ENCODE measurements at places on chromosomes 3 and 15. TPM values are rescaled to one million over a fixed set of nuclear protein-coding genes. Genes with fewer than 3 reads are reported as not detected.

HYAL1 gene
- total RNA-seq, result 19.5 TPM

TP53BP1 gene
- total RNA-seq, result 17.7 TPM

- H3K36me3 ChIP-seq, result no peaks in the 10 kb centered on the region
- no peak overlapping the region for H3K4me3 ChIP-seq
- H3K27me3 ChIP-seq, result no peaks in the 10 kb centered on the region
- H3K4me1 ChIP-seq, result peaks cover 97% of the 10 kb centered on the region
- H3K27ac ChIP-seq, result peak overlapping the region; percentile 68
These were observed 25.0 kb downstream of the TGFBR2 start for GRCh38 chr3:30631243-30631904.

- peaks cover 55% of the 10 kb centered on the region for H3K27me3 ChIP-seq
- H3K36me3 ChIP-seq, result no peaks in the 10 kb centered on the region
- no peak overlapping the region for H3K27ac ChIP-seq
- H3K4me1 ChIP-seq, result no peaks in the 10 kb centered on the region
- no peak overlapping the region for H3K4me3 ChIP-seq
These were observed 64.1 kb downstream of the CCDC33 start for GRCh38 chr15:74300057-74300795.

SOX2 gene
- total RNA-seq, result 1.5 TPM

DNA sequence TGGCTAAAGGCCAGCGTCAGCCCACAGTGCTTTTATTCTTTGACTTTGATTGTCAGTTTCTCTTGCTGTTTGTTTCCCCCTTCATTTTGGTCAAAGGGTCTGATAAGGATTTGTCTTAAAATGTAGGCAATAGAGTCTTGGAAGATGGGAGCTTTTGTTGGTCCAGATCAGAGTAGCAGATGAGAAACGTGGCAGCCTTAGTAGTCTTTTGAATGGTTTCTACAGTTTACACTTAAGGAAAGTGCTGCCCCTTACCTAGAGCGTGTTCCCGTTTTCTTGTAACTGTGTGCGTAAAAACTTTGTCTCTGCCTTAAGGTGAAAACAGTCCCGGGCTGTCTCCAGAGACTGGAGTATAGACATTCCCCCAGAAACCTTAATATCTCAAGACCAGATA lies 630 bp downstream of the LXN start:
- H3K36me3 ChIP-seq, result peaks cover 24% of the 10 kb centered on the region
- H3K4me3 ChIP-seq, result peak overlapping the region; percentile 63
- H3K27me3 ChIP-seq, result no peaks in the 10 kb centered on the region
- H3K4me1 ChIP-seq, result peaks cover 15% of the 10 kb centered on the region
- no peak for DNase-seq

DNA sequence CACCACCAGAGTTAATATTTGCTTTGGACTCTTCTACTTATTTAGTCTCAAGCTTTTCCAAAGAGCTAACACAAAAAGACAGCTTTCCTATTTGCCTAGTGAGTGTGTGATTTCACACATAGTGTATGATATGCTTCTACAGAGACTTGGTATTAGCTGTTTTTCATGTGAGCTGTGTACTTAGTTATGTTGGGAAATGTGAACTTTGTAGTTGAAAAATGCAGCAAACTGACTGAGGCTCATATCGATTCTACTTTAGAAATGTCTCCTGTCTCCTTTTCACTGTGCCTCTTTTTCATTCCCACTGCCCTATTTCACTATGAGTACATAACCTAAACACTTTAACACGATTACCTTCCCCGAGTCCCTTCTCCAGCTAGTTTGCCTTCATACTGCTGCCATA lies 136.5 kb downstream of the ALCAM start:
- H3K27ac ChIP-seq, result no peak overlapping the region
- H3K36me3 ChIP-seq, result no peaks in the 10 kb centered on the region
- no peaks in the 10 kb centered on the region for H3K27me3 ChIP-seq
- no peak for DNase-seq
- no peaks in the 10 kb centered on the region for H3K4me1 ChIP-seq
- no peak overlapping the region for H3K4me3 ChIP-seq

DNA sequence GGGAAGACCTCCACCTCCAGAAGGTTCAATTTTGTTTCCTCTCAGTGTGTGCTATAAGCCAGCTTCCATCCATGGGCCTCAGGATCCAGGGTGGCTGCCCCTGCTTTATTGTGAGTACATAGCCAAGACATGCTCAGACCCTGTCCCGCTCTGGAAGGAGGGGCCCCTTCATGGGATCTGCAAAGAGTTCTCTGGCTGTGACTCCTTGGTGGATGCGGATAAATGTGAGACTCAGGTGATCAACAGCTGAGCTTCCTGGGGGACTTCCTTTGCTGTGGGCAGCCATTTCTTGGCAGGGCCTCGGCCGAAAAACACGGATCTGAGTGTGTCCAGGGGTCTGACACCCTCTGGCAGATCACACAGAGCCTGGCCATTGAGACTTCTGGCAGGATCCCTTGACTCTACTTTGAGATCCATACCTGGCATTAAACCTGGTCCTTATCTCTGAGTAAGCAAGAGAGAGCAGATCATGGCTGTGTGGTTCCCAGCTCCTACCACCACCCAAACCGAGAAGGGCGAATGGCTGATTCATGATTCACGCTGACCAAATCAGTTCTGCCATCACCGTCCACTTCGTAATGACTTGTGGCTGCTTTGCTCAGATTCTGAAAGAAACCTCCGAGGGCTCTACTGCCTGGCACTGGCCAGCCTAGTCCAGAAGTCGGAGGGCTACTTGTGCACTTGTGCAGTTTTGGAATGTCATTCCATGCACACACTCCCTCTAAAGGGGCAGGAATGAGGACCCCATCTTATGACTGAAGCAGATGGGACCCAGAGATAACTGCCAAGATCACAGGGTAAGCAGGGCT lies 68.1 kb downstream of the SENP2 start:
- H3K4me3 ChIP-seq, result no peak overlapping the region
- H3K27me3 ChIP-seq, result no peaks in the 10 kb centered on the region
- no peak overlapping the region for H3K27ac ChIP-seq
- DNase-seq, result no peak

FBXL22 gene
- total RNA-seq, result 1.5 TPM

ENTPD3 gene
- total RNA-seq, result 4.2 TPM

DNA sequence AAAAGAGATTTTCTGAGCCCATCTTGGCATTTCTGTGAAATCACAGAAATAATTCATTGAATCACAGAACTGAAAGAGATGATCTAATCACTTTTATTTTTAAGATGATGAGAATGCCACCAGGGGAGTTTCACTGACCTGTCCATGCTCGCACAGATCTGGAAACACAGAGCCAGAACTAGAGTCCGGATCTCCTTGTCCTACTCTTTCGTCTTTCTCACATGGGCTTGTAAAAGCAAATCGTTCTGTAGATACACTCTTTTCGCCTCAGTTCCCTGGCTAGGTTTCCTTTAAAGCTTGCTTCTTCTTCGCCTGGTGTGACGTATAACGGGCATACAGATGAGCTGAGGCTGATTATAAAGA lies 122.5 kb upstream of the SPRED1 start:
- H3K27ac ChIP-seq, result peak overlapping the region; percentile 75
- H3K36me3 ChIP-seq, result no peaks in the 10 kb centered on the region
- H3K27me3 ChIP-seq, result no peaks in the 10 kb centered on the region
- no peak for DNase-seq

- H3K36me3 ChIP-seq, result no peaks in the 10 kb centered on the region
- DNase-seq, result no peak
- H3K4me3 ChIP-seq, result no peak overlapping the region
- no peaks in the 10 kb centered on the region for H3K27me3 ChIP-seq
These were observed 151.7 kb downstream of the C3orf38 start for GRCh38 chr3:88301273-88301995.

GJD2 gene
- 0.24 TPM for total RNA-seq

DNA sequence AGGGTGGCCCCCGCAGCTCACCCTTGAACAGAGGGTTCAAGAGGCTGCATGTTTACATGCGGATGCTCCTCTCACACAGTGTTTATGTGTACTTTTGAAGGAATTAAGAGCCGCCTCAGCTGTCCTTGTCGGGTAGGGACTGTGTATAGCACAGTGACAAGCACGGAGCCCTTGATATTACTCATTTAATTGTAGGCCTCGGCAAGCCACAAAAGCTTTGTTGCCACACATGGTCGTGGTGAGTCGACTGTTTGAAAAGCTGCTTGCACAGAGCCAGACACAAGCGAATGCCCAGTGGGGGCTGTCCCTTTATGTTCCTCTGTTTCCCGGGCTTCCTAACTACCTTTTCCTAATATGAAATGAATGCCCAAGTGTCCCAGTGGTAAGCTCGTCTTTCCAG lies 4.5 kb downstream of the ESYT3 start:
- no peak for DNase-seq
- H3K4me3 ChIP-seq, result no peak overlapping the region
- no peak overlapping the region for H3K27ac ChIP-seq
- peaks cover 5% of the 10 kb centered on the region for H3K27me3 ChIP-seq
- H3K4me1 ChIP-seq, result peaks cover 20% of the 10 kb centered on the region

DNA sequence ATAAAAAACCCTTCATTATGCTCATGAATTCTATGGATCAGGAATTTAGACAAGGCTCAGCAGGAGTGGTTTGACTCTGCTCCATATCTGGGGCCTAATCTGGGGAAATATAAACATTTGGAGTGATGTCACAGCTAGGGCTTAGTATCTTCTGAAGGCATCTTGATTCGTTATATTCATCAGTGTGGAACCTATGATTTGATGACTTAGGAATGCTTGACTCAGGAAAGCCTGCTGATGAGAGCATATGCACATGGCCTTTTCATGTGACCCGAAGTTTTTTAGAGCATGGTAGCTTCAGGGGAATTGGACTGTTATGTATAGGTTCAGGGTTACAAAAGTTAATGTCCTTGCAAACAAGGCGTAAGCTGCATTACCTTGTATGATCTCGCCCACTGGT lies 184.9 kb upstream of the LRRC3B start:
- H3K36me3 ChIP-seq, result no peaks in the 10 kb centered on the region
- H3K27me3 ChIP-seq, result no peaks in the 10 kb centered on the region
- peak overlapping the region; percentile 31 for H3K27ac ChIP-seq
- H3K4me1 ChIP-seq, result peaks cover 2% of the 10 kb centered on the region

SLC22A13 gene
- total RNA-seq, result 1.3 TPM

DNA sequence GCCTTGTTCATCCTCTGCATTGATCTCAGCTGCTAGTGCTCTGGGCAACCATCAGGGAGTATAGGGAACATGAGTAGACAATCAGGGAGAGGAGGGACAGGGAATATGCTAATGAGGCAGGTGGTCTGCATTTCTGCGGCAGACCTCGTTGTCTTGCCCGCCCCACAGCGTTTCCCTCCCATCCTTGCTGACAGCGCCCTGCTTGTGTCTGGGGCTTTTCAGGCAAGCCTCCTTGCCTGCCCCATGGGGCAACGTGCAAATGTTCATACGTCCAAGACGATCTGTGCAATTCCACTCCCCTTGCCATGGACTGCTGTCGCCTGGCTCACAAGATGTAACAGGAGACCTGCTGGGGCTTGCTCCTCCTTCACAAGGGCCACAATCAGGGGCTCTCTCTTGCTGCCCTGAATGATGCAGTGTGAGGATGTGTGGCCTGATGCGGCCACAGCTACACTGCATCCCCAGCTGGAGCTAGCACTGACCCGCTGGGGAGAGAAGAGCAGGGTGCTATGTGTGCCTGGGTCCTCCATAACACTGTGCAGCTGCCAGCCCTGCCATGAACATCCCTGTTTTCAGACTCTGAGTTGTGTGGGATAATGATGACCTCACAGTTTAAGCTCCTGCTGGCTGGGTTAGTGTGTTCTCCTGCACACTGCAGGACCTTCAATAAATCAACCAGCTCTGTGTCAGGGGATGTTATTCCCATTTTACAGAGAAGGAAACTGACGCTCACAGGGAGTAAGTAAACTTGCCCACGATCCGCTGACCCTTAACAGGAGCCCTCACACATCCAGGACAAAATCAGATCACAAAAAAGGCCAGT lies 211.3 kb downstream of the KLF13 start:
- no peaks in the 10 kb centered on the region for H3K27me3 ChIP-seq
- no peak overlapping the region for H3K4me3 ChIP-seq
- H3K4me1 ChIP-seq, result no peaks in the 10 kb centered on the region
- H3K36me3 ChIP-seq, result no peaks in the 10 kb centered on the region
- H3K27ac ChIP-seq, result no peak overlapping the region

TMEM45A gene
- 398 TPM for total RNA-seq

DNA sequence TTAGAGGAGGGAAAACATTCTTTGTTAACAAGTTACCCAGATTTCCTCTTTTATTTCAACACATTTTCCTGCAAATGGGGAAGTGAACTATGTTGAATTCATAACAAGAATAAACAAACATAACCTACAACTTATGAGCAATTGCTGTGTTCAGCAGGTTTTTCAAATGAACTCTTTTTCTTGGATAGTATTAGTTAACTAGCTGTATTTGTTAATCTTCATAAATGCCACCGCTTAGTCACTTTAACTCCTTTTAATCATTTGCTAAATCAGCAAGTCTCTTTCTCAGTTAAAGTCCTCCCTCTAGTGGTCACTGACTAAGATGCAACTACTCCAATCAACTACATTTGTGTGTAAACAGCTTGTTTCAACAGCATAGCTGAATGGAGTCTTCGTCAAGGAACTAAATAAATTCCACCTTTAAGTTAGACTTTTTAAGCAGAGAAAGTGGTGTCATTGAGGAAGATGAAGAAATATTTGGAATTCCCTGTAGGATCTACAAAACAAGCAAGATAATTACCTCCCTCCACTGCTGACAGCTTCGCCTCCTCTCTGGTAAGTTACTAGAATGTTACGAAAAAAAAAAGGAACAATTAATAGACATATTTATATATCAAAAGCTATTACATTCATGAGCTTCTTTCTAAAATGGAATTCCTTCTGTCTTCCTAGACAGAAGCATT lies 1122.0 kb downstream of the ROBO1 start:
- no peak overlapping the region for H3K4me3 ChIP-seq
- no peaks in the 10 kb centered on the region for H3K36me3 ChIP-seq

DNA sequence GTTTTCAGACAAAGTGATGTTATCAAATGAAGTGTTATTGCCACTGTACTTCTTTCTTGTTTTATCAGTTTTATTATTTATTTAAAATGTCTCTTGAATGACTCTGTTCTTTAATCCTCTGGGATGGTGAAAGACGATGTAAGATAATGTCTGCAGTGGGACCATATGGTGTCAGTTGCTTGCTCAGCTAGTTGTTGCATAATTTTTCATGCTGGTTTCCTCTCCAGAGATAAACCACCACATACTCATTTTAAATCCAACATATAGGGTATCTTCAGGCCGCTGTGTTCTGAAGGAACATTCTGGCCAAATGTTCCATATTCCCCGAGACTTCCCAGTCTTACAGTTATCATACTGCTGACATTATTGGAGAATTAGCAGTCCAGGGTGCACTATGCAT lies 75.9 kb downstream of the GABRG3 start:
- H3K4me3 ChIP-seq, result no peak overlapping the region
- H3K4me1 ChIP-seq, result no peaks in the 10 kb centered on the region
- no peak for DNase-seq
- H3K27me3 ChIP-seq, result no peaks in the 10 kb centered on the region
- no peak overlapping the region for H3K27ac ChIP-seq

- no peak overlapping the region for H3K27ac ChIP-seq
- no peak overlapping the region for H3K4me3 ChIP-seq
- H3K36me3 ChIP-seq, result peaks cover 67% of the 10 kb centered on the region
- H3K27me3 ChIP-seq, result no peaks in the 10 kb centered on the region
- no peak for DNase-seq
These were observed 37.0 kb downstream of the ETFA start for GRCh38 chr15:76274226-76274625.

CHST2 gene
- total RNA-seq, result 22.8 TPM
